Pancreas (tissue), 10 donors: ENCODE measurements at places on chromosomes 5 and 9.

DNA sequence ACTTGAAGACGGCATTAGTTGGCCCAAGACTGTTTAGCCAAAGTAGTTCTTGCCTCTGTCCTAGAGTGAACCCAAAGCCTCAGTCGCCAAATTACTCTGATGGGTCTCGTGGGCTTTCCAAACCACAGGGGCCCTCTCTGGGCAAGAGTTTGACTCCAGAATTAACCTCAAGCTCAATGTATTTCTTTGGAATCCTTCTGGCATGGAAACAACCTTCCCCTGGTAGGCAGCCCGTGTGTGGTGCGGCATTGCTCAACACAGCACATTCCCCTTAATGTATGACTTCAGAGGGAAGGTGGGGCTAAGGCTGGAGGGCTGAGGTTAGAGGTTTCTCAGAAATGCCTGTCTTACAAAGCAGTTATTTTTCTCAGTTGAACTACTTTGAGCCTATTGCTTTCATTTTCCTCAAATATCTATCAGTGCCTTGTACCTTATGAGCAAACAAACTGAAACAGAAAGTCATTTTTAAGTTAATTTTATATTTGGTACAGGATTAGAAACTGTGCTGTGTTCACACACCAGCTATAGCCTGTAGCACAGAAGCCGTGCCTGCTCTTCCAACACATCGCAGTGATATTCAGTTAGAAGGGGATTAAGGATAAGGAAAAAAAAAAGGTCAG, 123.9 kb upstream of the HAPLN1 start:
- no peaks in the 10 kb centered on the region for H3K27me3 ChIP-seq
- no peak overlapping the region for H3K4me3 ChIP-seq
- no peaks in the 10 kb centered on the region for H3K4me1 ChIP-seq
- DNase-seq: no peak
- no peaks in the 10 kb centered on the region for H3K36me3 ChIP-seq
- H3K27ac ChIP-seq: no peak overlapping the region

DNA sequence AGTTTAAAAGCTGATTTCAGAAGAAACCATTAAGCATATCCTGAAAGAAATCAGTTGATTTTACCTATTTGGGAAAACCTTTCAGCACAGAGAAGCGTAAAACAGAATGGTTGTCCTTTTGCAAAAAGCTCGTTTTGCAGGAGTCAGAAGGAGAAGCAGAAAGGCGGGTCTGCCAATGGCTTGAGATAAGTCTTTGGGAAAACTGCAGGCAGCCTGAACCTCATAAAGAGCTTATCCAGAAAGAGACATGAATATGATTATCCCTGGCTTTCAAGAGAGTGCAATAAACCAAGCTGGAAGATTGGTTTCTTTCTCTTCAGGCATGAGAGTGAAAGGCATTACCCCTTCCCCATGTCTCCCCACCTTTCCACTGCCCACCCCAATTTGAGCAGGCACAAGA, 353.3 kb downstream of the ARHGEF28 start:
- no peak overlapping the region for H3K27ac ChIP-seq
- H3K27me3 ChIP-seq: no peaks in the 10 kb centered on the region
- no peaks in the 10 kb centered on the region for H3K36me3 ChIP-seq
- H3K4me1 ChIP-seq: no peaks in the 10 kb centered on the region

- H3K36me3 ChIP-seq: no peaks in the 10 kb centered on the region
- no peak overlapping the region for H3K4me3 ChIP-seq
- DNase-seq: no peak
- no peaks in the 10 kb centered on the region for H3K4me1 ChIP-seq
- no peak overlapping the region for H3K27ac ChIP-seq
- no peaks in the 10 kb centered on the region for H3K27me3 ChIP-seq
Observed at GRCh38 chr9:3809724-3810123, 283.9 kb upstream of the RFX3 start.

- H3K27me3 ChIP-seq: no peaks in the 10 kb centered on the region
- H3K4me1 ChIP-seq: no peaks in the 10 kb centered on the region
- no peak overlapping the region for H3K27ac ChIP-seq
- H3K4me3 ChIP-seq: no peak overlapping the region
- no peaks in the 10 kb centered on the region for H3K36me3 ChIP-seq
- DNase-seq: no peak
Observed at GRCh38 chr9:72185561-72185960, 36.3 kb downstream of the GDA start.

- no peak overlapping the region for H3K27ac ChIP-seq
- no peaks in the 10 kb centered on the region for H3K36me3 ChIP-seq
- H3K4me3 ChIP-seq: no peak overlapping the region
- H3K4me1 ChIP-seq: peaks cover 6% of the 10 kb centered on the region
Observed at GRCh38 chr5:115553082-115553481, 8.5 kb upstream of the FEM1C start.

DNA sequence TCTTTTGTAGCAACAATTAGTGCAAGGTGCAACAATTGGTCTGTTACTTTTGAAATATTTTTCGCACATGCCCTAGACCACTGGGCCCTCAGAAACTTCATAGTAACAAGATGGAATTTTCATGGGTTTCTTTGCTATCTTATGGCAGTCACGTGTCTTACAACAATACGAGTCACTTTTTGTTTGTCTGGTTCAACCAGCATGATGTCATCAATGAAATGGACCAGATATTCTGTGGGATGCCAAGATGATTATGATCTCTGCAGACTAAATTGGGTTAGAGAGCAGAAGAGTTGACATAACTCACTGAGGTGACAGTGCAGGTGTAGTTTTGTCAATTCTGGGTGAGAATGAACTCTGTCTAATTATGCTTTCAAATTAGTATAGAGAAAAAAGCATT, 239.6 kb upstream of the RIOK2 start:
- H3K4me1 ChIP-seq: no peaks in the 10 kb centered on the region
- H3K27me3 ChIP-seq: no peaks in the 10 kb centered on the region
- H3K4me3 ChIP-seq: no peak overlapping the region

DNA sequence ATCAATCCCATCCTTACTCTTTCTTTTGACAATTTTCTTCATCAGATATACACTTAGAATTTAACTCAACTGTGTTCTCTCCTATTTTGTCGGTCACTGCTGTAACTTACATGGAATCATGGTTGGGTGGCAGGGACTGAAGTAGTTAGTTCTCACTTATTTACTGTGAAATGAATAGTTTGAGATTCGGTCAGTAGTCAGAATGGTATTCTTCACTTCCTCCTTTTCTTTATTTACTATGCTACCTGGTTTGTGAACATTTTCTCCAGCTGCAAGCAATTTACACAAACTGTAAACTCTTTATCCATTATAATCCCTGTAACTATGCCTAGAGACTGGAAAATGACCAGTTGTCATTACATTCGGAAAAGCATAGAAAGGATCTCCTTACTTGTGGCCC, 41.5 kb upstream of the GDNF start:
- H3K27me3 ChIP-seq: no peaks in the 10 kb centered on the region
- H3K27ac ChIP-seq: no peak overlapping the region
- no peak for DNase-seq
- H3K36me3 ChIP-seq: no peaks in the 10 kb centered on the region
- no peaks in the 10 kb centered on the region for H3K4me1 ChIP-seq
